ENCODE measurements at places on chromosomes 5 and 9.

- no peak for DNase-seq
Measured at GRCh38 chr9:82599336-82599949, 463.5 kb downstream of the RASEF start.

DNA sequence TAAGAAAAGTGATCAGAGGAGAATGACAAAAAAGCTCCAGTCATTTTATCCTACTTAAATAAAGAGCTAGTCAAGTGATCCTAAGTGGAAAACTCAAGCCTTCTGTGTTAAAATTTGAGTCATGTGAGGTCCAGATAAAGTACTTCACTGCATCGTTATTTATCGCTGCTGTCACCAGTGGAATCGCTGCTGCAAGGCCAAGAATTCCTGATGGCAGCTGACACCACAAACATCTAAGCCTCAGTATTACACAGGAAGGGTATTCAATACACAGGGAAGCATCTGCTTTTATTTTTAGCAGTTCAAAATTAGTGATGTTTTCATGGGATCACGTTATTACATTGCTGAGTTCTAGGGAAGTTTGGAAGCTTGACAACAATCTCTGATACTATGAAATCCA lies 190.3 kb downstream of the GOLPH3 start:
- DNase-seq: no peak

DNA sequence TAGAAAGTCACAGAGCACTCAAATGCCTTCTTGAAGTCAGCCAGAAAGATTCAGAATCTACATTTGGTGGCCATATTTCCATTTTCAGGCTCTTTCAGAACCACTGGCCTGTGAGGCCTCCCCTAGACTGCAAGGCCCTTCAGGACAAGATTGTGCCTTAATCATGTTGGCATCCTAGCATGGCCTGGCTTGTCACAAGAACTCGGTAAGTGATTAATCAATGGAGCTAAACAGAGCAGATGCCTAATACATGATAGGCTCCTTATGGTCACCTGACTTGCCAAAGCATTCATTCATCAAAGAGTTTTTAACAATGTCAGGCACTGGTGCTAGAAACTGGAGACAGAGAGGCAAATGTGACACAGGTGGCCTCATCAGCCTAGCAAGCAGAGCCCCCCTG lies 70.3 kb downstream of the PGM5 start:
- DNase-seq: no peak

- no peak for DNase-seq
Measured at GRCh38 chr5:130773813-130774212, 391.2 kb downstream of the HINT1 start.

GRCh38 chr5:172939071-172939470 lies 20.2 kb upstream of the RPL26L1 start:
- no peak for DNase-seq

- DNase-seq: no peak
Measured at GRCh38 chr9:137294091-137294680, 7.9 kb downstream of the NRARP start.

All from central memory CD4-positive, alpha-beta T cell (primary cell).